IPS-NIHi11 (cell line): ENCODE measurements at places on chromosomes 2 and 18.

DNA sequence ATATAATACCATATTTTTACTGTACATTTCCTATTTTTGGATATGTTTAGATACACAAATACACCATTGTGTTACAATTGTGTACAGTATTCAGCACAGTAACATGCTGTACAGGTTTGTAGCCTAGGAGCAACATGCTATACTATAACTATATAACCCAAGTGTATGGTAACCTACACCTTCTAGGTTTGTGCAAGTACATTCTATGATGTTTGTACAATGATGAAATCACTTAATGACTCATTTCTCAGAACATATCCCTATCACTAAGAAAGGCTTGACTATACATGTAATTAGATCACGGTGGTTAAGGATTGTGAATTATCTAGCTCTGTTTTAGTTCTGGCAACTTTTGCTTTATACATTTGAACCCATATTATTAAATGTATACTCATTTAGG lies 31.3 kb downstream of the NPHP1 start:
- DNase-seq, result no peak

DNA sequence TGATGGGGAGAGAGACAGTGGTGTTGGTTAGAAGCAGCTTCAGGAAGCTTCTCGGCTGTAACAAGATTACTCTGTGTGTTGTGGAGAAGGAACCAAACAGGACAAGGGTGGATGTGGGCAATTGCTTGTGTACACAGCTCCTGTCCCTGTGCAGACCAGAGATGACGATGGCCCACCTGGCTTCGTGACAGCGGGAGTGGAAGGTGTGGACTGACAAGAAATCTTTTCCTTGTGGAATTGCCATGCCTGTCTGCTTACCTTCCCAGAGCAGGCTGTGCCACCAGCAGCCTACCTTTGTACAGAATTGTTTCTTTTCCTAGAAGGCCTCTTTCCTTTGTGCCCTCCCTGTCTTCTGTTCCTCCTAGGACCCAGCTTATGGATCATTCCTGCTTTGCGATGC lies 93.8 kb downstream of the ITGB1BP1 start:
- no peak for DNase-seq

- no peak for DNase-seq
Measured at GRCh38 chr2:38092196-38092902, 16.4 kb upstream of the CYP1B1 start.

GRCh38 chr18:28766721-28767120 lies 589.8 kb upstream of the CDH2 start:
- DNase-seq, result no peak

GRCh38 chr2:207884127-207884526 lies 114.4 kb upstream of the FZD5 start:
- no peak for DNase-seq

DNA sequence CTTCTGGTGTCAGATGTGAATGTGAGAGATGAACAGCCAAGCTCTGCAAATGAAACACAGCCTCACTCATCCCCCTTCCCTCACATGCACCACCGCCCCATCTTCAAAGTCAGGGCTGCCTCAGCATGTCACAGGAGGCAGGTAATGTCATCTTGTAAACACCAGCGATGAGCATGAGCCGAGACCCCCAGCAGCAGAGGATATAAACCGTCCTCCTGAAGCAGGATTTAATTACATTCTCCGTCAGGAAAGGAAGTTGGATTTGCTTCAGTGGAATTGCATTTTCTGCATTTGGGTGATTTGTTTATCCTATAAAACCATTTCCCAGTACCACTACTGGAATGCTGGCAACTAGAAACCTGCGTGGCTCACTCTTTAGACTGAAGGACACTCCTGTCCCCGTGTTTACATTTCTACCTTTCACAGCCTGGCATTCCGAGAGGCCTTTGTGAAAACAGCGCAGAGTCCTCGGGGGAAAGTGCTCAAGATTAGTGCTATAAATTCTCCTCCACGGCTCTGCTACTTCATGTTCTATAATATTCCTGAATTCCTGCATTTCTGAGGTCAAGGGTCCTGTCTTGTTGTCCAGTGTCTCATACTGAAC lies 619.2 kb downstream of the IRS1 start:
- DNase-seq, result no peak

- no peak for DNase-seq
Measured at GRCh38 chr2:203631068-203631757, 75.2 kb upstream of the CD28 start.

GRCh38 chr2:181348107-181348837 lies 108.9 kb upstream of the ITGA4 start:
- DNase-seq, result no peak

- no peak for DNase-seq
Measured at GRCh38 chr18:50170004-50170403, 24.9 kb downstream of the MYO5B start.

GRCh38 chr2:221961561-221961960 lies 337.2 kb downstream of the PAX3 start:
- DNase-seq, result no peak

- DNase-seq, result no peak
Measured at GRCh38 chr18:70422391-70422965, 133.6 kb downstream of the SOCS6 start.
